ENCODE measurements at places on chromosomes 2 and 18.

DNA sequence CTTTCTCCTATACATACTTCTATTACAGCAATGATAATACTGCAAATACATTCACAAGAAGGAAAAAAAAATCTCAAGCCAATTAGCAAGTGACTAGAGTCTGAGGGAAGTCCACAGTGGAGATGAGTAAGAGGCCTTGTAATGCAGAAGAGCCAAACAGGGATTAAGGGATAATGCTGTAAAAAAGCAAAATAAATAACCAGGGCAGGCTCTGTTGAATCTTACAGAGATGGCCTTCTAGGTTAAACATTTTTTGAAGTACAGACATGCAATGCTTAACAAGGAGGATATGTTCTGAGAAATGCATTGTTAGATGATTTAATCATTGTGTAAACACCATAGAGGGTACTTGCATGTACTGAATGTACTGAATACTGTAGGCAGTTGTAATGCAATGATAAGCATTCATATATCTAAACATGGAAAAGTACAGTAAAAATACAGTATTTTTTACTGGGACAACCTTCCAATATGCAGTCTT is 122.1 kb upstream of the RMDN2 start:
- DNase-seq, result no peak

GRCh38 chr2:121520641-121520994 is 10.1 kb upstream of the RNU4ATAC start:
- DNase-seq, result no peak

DNA sequence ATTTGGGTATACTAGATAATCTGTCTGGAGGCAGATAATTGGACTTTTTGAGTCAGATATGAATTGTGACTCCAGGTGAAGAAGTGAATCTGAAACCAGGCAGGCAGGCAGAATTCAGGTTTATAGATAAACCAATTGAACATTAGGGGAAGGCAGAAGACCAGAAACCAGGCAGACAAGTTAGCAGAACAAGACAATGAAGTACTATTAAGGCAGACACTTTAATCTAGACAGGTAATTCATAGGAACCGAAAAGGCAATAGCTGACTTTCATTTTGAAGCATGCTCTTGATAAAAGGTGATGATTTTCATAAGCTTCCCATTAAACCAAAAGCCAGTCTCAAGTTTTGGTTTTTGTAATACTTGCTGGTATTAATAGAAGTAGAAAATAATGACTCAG is 19.3 kb upstream of the SLC4A10 start:
- DNase-seq, result no peak

- no peak for DNase-seq
These were observed 27.9 kb upstream of the GLI2 start for GRCh38 chr2:120707816-120708215.

DNA sequence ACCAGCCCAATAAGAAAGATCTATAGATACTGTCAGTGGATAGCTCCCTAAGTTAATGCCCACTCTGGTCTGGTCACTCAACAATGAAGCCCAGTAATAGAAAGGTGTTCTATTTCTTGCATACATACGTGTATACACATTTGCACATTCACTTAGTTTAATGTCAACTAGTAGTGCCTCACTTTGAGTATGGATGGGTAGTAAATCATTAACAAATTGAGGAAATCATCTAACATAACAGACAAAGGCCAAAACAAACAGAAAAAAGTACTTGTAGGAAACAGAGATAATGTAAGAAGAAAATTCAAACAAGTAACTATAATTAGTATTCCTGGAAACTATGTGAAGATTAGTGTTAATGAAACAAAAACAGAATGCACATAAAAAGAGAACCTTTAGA is 13.3 kb upstream of the CCDC195 start:
- no peak for DNase-seq

GRCh38 chr2:97355887-97356286 is 233.8 kb downstream of the ANKRD36B start:
- no peak for DNase-seq

GRCh38 chr2:216765761-216766262 is 70.5 kb upstream of the IGFBP5 start:
- no peak for DNase-seq

DNA sequence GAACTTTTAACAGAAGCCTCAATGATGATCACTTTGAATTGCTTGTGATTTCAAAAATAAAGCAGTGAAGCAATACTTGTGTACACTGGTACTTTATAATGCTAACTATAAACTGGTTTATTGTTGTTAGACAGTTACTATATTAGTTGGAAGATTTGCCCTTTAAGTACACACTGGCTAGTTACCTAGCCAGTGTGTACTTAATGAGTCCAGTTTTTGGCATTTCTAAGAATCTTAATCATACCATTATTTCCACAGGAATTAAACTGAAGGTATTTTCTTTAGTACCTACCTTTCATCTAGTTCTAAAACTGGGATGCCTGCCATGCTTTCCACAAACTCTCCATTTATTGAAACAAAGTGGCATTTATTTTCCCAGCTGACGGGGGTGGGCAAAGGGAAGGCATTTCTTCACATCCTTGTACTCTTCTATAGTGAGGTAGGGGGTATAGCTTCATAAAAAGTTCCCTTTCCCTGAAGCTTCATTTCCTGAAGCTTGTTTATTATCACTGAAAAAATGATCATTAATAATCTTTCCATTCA is 49.9 kb downstream of the UGP2 start:
- DNase-seq, result no peak

DNA sequence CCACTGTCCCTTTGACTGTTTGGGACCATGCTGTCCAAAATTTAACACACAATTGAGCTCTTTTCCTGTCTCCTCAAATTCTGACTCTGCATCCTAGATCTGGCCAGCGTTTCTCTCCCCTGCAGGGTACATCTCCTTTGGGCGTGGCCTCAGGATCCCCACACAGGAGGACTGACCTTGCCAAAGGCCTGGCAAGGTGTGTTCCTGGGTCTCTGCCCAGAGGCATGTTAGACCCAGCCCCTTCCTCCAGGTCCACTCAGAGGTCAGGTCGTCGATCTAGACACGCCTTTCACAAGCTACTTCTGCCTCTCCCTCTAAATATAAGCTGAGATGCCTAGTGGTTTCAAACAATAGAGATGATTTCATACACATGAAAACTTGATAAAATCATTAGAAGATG is 45.4 kb upstream of the SMIM21 start:
- DNase-seq, result no peak

- DNase-seq, result no peak
These were observed 679.4 kb downstream of the NUP35 start for GRCh38 chr2:183803596-183803995.

GRCh38 chr2:46230677-46231425 is 66.4 kb upstream of the EPAS1 start:
- DNase-seq, result no peak

DNA sequence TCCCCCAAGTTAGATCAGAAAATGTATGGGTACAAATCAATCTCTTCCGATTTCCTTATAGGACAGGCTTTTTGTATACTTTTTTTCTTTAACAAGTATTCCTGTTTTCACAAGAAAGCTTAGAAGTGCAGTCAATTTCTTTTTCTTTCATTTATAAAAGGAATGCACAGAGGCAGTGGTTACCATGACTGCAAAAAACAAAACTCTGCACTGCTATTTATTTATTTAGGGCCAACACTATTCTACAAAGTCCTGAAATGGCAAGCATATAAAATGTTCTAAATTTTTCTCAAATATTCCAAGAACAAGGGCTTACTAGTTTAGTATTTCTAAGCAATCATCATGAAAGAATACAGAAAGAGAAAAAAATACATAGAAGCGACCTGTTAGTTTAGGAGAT is 22.2 kb downstream of the ATAD2B start:
- no peak for DNase-seq

Data from CD4-positive, CD25-positive, alpha-beta regulatory T cell (primary cell).